Esophagus squamous epithelium (tissue), 5 donors: ENCODE measurements at places on chromosomes 4 and X. TPM values are rescaled to one million over a fixed set of nuclear protein-coding genes. Genes with fewer than 3 reads are reported as not detected.

The CDKL2 gene
- total RNA-seq = 0.13 TPM

The TEX13C gene
- total RNA-seq = not detected

The MYL5 gene
- 7.2 TPM for total RNA-seq

GRCh38 chr4:160546201-160546600 is 1443.3 kb downstream of the RAPGEF2 start:
- no peak for DNase-seq
- H3K27me3 ChIP-seq = no peaks in the 10 kb centered on the region
- H3K4me1 ChIP-seq = no peaks in the 10 kb centered on the region
- H3K36me3 ChIP-seq = no peaks in the 10 kb centered on the region
- H3K27ac ChIP-seq = no peak overlapping the region
- no peak overlapping the region for H3K4me3 ChIP-seq

DNA sequence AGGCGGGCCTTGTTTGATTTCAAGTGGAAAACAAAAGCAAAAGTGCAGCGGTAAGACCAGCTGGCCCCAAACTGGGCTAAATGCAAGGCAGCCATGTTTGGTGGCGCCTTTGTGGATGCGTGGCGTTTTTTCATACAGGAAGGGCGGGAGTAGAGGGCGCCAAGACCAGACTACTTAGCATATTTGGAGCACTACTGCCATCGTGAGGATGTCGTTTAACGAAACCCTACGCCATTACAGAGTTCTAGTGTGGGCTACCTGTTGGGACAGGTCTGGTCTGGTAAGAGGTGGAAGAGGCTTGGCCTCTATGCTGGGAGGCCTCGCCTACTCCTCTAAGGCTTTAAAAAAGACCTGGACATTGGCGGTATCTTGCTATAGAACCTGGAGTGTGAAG is 230.7 kb upstream of the STK26 start:
- H3K4me1 ChIP-seq = no peaks in the 10 kb centered on the region

DNA sequence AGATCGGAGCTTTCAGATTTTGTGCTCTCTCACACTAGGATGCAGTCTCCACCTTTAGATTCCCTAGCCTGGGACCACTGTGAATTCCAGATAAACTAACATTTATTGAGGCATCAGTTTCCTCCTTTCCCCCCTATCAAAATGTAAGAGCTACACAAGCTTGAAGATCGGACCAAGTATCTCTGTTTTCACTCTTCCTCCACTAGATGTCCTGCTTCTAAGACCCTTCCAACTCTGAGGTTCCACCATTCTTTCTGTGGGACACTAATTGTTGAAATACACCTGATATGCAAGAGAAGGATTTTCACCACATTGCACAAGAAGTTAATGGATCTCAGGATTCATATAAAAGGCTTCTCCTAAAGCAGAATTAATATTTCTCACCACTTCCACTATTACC is 43.0 kb upstream of the PHOX2B start:
- peaks cover 34% of the 10 kb centered on the region for H3K27me3 ChIP-seq
- H3K4me1 ChIP-seq = no peaks in the 10 kb centered on the region
- no peak overlapping the region for H3K27ac ChIP-seq

GRCh38 chr4:2595436-2595835 is 59.0 kb downstream of the FAM193A start:
- H3K27ac ChIP-seq = no peak overlapping the region
- no peak for DNase-seq
- H3K4me1 ChIP-seq = no peaks in the 10 kb centered on the region
- no peaks in the 10 kb centered on the region for H3K36me3 ChIP-seq
- H3K27me3 ChIP-seq = no peaks in the 10 kb centered on the region
- no peak overlapping the region for H3K4me3 ChIP-seq

The ENOX2 gene
- 5.4 TPM for total RNA-seq

The HAND2 gene
- total RNA-seq = 2.2 TPM

DNA sequence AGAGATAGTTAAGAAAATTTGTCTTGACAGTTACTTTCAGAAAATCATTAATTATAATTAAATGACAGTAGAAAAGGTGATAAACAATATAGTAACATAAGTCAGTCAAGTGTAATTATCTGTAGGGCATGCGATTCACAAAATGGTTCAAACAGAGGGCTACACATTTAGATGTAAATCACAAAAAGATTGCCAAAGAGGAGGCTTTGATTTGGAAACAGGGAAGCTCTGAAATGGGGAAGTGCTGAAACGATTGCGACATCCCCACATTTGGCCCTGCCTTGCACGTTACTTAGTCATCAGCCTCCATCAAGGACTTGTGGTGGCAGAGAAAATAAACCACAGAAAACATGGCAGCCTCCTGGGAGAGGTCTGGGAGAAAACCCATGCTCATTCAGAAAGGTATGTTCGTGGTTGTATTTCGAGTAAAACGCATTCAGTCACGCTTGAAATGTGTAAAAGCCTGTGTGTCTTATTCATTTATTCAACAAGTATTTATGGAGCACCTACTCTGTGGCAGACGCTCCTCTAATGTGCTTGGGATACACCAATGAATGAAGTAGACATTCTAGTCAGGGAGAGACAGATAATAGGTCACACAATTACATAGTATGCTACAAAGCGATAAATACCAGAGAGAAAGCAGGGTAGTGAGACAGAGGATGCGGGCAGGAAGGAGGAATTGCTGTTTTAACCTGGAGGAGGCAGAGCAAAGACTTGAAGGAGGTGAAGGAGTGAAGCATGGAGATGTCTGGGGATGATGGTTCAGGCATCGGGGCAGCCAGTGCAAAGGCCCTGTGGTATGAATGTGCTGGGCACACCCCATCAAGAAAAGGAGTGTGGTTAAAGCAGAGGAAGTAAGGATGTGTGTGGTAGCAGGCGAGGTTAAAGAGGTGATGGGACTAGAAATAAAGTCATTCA is 7.8 kb downstream of the RBM47 start:
- H3K27me3 ChIP-seq = no peaks in the 10 kb centered on the region
- DNase-seq = peak; percentile 30
- no peak overlapping the region for H3K4me3 ChIP-seq

DNA sequence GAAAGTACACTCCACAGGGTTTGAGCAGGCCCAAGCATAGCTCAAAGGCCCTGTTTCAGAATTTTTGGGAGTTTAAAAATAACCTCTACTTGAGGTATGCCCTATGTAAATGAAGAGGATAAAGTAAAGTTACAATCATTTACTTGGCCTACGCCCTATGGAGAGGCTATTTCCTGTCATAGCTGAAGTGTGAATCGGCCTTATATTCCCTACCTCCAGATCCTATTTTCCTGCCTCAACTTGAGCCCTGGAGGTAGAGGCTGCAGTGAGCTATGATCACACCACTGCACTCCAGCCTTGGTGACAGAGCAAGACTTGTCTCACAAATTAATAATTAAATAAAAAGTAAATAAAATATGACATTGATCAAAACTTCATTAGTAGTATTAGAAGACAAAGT is 11.5 kb upstream of the TXLNG start:
- no peaks in the 10 kb centered on the region for H3K4me1 ChIP-seq
- no peak for DNase-seq
- no peaks in the 10 kb centered on the region for H3K36me3 ChIP-seq
- no peaks in the 10 kb centered on the region for H3K27me3 ChIP-seq

The GABRG1 gene
- not detected for total RNA-seq
